ENCODE measurements at places on chromosomes 16 and 17.

GRCh38 chr17:82090549-82091263 lies 7.3 kb downstream of the FASN start:
- no peak for DNase-seq

- DNase-seq, result no peak
These were observed 26.8 kb downstream of the SIAH1 start for GRCh38 chr16:48358419-48358818.

GRCh38 chr17:998111-998510 lies 1.2 kb downstream of the TIMM22 start:
- no peak for DNase-seq

GRCh38 chr16:19437280-19437679 lies 19.6 kb downstream of the TMC5 start:
- no peak for DNase-seq

GRCh38 chr17:57370037-57370581 lies 113.8 kb downstream of the MSI2 start:
- DNase-seq, result no peak

GRCh38 chr17:7811251-7811650 lies 22.8 kb upstream of the KDM6B start:
- DNase-seq, result no peak

GRCh38 chr17:74325743-74326379 lies at the start of gene KIF19:
KIF19 (plus strand) TSS chr17:74326226; CDS start chr17:74326350, 124 bp downstream.
- DNase-seq, result peak; percentile 69

GRCh38 chr16:87185308-87185707 lies 131.9 kb downstream of the C16orf95 start:
- DNase-seq, result peak; percentile 55

- no peak for DNase-seq
These were observed 9.7 kb downstream of the PRR29 start for GRCh38 chr17:64007838-64008282.

DNA sequence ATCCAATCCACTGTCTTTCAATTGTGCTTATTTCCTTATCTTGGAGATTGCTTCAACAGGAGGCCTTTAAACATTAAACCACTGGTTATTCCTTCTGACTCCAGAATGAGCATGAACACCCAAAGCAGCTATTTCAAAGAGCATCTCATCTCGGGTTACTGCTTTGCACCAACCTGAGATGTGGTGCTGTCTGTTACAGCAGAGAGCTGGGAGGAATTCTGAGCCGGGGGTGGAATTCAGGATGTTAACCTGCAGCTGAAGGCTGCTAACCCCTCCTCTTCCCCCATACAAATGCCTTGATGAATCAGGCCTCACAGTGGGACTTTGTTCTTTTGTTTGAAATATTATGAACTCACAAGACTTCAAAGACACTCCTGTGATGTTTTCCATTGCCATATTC lies 113.1 kb downstream of the SHISA9 start:
- no peak for DNase-seq

DNA sequence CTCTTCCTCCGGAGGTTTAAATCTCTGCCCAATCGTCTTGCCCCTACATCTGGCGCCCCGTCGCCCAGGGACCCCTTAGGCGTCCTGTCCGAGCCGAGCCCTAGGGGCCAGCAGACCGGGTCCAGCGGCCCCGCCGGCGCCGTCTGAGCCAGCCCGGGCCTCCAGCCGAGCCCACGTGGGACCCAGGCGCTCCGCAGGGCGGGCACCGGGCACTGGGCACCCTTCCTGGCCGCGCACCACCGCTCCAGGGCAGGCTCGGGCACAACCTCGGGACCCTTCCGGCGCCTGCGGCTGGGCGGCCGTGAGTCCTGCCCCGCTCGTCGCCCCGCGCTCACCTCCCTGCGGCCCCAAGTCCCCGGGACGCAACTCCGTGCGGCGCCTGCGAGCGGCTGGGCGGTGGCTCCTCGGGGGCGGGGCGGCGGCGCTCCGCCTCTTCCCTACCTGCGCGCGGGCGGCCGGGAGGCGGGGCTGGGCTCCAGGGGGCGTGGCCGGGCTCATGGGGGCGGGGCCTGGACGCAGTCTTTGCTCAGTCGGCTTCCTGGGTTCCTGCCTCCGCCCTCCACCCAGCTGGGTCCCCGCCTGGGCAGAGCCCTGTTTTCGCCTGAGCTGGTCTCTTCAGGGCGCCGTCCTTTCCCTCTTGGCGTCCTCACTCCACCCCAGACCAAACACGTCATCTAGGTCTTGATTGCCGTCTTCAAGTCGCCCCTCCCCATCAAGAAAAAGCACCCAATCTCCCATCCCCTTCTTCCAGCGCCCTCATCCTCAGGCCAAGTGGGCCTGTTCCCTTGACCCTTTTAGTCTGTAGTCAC lies at the start of gene RHBDF2:
TSS of gene RHBDF2 (minus strand) at position 406 of the 809 bp plus-strand sequence. CDS start 19,899 bp downstream, outside the sequence.
- DNase-seq, result peak; percentile 60

DNA sequence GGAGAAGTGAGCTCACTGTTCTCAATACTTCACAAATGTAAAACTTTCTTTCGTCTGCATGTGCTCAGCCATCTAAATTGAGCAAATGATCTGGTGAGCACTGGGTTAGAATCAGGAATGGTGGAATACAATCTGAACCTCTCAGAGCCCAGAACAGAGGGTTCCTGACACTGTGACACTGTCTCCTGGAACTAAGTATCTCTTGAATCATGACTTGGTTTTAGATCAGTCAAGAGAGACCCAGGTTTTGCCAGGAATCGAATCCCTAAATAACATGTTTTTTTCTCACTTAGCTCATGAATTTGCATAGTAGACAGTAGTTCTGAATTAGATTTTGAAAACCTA lies 49.3 kb downstream of the SF3B3 start:
- DNase-seq, result no peak

- no peak for DNase-seq
These were observed 129.9 kb downstream of the PITPNC1 start for GRCh38 chr17:67506966-67507365.

Measured in NCI-H1092 treated with DMSO at 0.1 percent for 48 hours (cell line).